Activated CD4-positive, alpha-beta T cell treated with anti-CD3 and anti-CD28 coated beads, Interleukin-10, Interleukin-2, amounts not matched to agents 100 ng/mL and 50 ng/mL, durations not matched to agents 16 hours and 8 hours (primary cell): ENCODE measurements at places on chromosomes 12 and 14.

GRCh38 chr14:50531595-50532501 lies 521 bp downstream of the MAP4K5 start:
- peak; percentile 31 for DNase-seq

- no peak for DNase-seq
Measured at GRCh38 chr14:52154992-52155650, 86.3 kb upstream of the NID2 start.

DNA sequence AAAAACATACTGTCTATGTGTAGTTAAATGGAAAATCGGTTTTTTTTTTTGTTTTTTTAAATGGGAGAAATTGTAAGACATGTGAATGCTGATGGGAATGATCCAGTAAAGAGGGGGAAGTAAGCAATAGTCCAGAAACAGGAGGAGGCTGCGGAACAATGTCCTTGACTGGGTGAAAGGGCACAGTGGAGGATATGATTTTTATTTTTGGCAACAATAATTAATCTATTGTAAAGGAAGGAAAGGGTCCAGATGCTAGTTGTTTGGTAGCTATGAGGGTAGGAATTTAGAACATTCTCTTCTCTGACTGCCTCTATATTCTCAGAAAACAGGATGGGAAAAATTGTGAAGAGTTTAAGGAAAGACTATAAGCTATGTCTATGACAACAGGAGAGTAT lies 76.6 kb downstream of the RPL10L start:
- no peak for DNase-seq

- DNase-seq, result no peak
Measured at GRCh38 chr12:10170216-10170615, 1.7 kb downstream of the OLR1 start.

DNA sequence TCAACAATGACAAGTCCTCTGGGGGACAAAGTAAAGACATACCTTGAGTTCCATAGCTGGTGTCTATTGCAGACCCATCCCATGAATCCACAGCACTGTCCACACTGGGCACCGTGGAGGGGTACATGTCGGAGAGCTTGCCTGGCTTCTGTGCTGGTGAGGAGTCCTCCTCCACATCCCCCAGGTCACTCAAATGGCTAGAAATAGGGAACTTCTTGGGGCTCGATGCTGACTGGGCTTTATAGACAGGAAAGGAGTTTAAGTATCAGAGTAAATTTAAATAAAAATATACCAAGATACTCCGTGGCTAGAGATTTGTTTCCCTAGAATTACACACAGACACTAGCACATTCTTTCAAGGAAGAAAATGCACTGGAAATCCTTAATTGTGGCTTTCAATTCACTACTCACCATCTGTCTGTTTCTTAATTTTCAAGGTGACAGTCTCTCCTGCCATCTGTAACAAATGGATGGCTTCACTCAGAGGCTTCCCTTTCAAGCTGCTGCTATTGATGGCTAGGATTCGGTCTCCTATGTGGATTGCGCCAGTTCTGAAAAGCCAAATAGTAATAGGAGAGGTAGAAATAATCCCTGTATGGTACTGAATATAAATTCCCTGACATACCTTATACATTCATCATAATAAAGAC lies 90.1 kb downstream of the HELB start:
- no peak for DNase-seq

GRCh38 chr12:25384893-25385248 lies 134.1 kb upstream of the KRAS start:
- no peak for DNase-seq

GRCh38 chr14:49977126-49977841 lies 84.4 kb downstream of the ARF6 start:
- DNase-seq, result peak; percentile 69

- peak; percentile 81 for DNase-seq
Measured at GRCh38 chr12:1583421-1584078, 10.8 kb downstream of the FBXL14 start.

GRCh38 chr12:52903285-52903854 lies 1.5 kb downstream of the KRT8 start:
- DNase-seq, result peak; percentile 41

DNA sequence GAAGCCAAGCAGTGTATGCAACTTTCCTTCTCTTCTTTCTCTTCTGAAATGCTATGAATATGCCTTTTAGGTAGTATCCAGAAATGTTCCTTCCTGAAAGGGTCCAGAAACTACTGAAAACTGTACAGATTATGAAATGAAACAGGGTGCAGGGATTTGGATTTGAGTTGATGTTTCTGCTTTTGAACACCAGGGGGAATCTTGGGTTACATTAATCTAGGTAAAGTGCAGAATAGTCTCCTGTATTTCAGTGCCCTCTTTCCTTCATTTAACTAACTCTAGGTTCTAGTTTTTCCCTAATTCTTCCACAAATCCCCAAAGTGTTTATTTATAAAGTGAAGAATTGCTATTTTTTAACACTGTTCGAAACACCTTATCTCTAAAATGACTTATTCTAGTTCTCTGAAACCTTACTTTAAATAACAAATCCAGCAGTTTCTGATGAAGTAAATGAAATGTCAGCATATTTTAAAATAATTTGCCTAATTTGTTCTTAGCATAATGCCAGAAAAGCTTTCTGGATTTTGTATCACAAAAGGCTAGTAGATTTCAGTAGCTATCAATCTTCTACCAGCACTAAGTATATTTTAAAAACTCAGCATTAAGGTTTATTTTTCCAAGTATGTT lies 111.9 kb downstream of the LRRK2 start:
- peak; percentile 1 for DNase-seq

DNA sequence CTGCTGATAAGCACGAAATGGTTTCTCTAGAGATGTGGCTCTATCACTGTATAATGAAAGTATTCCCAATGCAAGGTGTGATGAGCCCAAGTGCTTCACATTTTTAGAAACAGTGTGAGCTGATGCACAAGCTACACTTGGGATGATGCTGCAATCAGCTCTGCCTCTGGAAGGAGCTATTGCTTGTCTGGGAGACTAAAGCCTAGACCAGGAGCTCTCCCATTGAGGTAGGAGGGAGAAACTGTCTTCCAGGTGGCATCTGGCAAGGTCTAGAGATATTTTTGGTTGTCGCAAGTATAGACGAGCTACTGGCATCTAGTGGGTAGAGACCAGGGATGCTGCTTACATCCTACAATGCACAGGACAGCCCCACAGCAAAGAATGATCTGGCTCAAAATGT lies 42.0 kb downstream of the HECTD4 start:
- DNase-seq, result no peak

DNA sequence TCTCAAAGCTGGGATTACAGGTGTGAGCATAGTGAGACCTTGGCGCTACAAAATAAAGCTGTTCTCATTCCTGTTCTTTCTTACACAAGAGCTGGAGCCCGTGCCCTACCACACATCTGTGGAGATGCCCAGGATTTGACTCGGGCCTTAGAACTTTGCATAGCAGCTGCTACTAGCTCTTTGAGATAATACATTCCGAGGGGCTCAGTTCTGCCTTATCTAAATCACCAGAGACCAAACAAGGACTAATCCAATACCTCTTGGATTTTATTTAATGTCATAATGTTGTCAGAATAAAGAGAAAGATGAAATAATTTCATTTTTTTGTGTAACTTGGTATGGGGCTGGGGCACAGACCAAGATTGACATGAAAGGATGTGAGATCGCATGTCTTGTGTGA lies 7.6 kb downstream of the PNP start:
- DNase-seq, result no peak

DNA sequence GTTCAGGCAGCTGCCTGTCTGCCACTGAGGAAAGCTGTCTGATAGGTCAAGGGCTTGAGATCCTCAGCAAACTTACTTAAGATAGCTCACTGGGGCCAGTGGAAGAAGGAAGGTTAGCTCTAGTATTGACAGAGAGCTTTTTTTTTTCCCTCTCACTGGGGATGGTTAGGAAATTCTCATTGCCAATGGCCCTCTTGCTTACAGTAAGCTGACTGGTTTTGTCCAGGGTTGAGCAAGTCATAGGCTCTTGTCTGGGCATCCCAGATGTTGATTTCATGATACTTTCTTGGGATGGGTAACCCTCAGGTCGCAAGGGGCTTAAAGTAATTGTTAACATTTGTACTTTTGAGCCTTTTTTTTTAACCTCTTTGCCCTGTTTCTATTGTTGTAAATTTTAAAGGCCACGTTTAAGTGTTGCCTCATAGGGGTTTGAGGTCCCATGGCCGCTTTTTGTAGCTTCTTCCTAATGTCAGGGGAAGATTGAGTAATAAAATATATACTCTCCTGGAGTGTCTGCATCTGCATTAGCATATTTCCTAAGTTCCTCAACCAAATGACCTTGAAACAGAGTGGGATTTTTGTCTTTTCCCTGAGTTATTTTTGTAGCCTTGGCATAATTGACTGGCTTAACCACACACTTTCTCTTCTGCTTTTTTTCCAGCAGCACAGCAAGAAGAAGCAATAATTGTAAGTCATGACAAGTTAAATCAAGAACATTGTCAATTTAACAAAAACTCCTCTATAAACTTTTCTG lies 716.0 kb downstream of the LRFN5 start:
- no peak for DNase-seq

GRCh38 chr12:101361455-101361854 lies 46.1 kb downstream of the ARL1 start:
- DNase-seq, result no peak

GRCh38 chr12:118472940-118473339 lies 96.6 kb downstream of the SUDS3 start:
- DNase-seq, result no peak

DNA sequence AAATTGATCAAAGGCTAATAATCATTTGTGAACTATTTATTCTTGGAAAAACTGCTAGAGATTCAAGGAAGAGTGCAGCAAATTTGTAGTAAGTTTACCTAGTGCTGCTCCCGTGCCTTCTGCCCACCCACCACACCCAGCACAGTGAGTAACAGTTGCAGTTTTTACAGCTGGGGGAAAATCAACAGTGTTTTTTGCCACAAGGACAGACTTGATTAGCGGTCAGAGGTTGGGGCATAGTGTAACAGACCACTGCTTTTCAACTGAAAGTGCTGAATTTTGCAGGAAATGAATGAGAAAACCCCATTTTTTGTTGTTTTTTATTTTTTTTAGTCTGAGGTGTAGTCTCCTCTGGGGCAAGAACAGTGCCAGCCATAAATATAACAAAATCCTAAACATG lies 7.5 kb upstream of the KLRK1 start:
- DNase-seq, result no peak

GRCh38 chr12:105355752-105356151 lies 25.3 kb downstream of the C12orf75 start:
- DNase-seq, result no peak

GRCh38 chr14:92647797-92648279 lies 100.6 kb downstream of the LGMN start:
- DNase-seq, result no peak

- no peak for DNase-seq
Measured at GRCh38 chr12:95518944-95519343, 32.3 kb downstream of the USP44 start.

GRCh38 chr12:55908726-55909512 lies 18.8 kb downstream of the PYM1 start:
- no peak for DNase-seq

- DNase-seq, result no peak
Measured at GRCh38 chr12:124509676-124510300, 57.6 kb downstream of the NCOR2 start.

- peak; percentile 16 for DNase-seq
Measured at GRCh38 chr12:93008044-93008778, 79.1 kb upstream of the EEA1 start.

- no peak for DNase-seq
Measured at GRCh38 chr14:68291820-68292219, 472.2 kb downstream of the RAD51B start.
